ENCODE measurements at places on chromosomes 16 and 17.

DNA sequence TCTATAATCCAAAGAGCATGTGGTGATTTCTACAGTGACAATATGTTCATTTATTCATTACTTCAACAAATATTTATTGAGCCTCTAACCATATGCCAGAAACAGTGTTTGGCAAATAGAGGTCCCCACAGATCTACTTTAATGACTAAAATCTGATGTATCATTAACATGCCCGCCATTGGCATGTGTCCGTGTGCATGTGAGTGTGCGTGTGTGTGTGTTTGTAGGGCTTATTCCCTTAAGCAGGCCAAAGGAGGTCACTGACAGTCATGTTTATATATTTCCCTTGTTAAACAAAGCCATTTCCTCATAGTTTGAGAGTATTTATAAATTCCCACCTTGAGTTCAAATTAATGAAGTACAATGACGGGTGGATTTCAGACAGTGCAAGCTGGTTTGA is 174.4 kb upstream of the IRX6 start:
- DNase-seq = no peak

- DNase-seq = no peak
Measured at GRCh38 chr16:52254746-52255145, 292.2 kb downstream of the TOX3 start.

- no peak for DNase-seq
Measured at GRCh38 chr16:64092271-64092670, 1029.6 kb downstream of the CDH11 start.

DNA sequence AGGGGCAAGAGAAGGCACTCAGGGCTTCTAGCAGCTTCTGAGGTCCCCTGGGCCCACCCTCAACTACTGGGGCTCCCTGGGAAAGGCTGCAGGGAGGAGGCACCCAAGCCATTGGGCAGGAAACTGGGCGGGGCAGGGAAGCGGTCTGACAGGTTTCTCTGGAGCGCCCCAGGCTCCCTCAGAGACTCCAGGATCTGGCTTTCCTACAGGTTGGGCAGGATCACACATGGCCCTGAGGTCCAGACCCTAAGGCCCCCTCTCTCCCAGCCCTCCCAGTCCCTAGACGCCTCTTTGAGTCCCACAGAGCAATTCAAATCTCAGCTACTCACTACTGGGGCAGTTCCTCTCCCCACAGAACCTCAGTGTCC is 14.3 kb downstream of the JUP start:
- no peak for DNase-seq

- DNase-seq = no peak
Measured at GRCh38 chr17:31296142-31296541, 897 bp downstream of the OMG start.

GRCh38 chr16:87828907-87829621 is 40.2 kb downstream of the SLC7A5 start:
- no peak for DNase-seq

DNA sequence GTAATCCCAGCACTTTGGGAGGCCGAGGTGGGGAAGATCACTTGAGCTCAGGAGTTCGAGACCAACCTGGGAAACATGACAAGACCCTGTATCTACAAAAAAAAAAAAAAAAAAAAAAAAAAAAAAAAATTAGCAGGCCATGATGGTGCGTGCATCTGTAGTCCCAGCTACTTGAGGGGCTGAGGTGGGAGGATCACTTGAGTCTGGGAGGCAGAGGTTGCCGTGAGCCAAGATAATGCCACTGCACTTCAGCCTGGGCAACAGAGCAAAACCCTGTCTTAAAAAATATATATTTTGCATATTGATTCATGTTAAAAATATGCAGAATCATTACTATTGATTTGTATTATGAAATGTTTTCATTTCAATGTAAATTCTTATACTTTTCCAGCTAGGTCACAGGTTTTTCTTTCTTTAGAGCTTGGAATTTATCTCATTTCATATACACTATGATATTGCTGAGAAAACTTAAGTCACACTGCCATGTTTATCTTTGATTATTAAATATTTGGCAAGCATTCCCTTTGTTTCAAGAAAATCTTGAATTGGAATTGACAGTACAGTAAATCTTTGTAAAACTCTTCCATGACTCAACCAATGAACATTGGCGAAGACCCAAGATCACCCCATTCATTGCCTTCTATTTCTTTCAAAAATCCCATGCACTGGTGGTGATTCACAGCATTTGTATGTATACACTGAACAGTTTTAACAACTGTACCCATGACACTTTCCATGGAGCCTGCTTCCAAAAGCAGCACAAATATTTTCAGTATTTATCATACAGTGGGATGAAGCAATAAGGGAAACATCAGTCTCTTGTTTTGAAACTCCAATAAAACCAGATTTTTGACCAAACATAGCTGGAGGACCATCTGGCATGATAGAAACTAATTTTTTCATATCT is 83.5 kb upstream of the TNRC6A start:
- DNase-seq = no peak

DNA sequence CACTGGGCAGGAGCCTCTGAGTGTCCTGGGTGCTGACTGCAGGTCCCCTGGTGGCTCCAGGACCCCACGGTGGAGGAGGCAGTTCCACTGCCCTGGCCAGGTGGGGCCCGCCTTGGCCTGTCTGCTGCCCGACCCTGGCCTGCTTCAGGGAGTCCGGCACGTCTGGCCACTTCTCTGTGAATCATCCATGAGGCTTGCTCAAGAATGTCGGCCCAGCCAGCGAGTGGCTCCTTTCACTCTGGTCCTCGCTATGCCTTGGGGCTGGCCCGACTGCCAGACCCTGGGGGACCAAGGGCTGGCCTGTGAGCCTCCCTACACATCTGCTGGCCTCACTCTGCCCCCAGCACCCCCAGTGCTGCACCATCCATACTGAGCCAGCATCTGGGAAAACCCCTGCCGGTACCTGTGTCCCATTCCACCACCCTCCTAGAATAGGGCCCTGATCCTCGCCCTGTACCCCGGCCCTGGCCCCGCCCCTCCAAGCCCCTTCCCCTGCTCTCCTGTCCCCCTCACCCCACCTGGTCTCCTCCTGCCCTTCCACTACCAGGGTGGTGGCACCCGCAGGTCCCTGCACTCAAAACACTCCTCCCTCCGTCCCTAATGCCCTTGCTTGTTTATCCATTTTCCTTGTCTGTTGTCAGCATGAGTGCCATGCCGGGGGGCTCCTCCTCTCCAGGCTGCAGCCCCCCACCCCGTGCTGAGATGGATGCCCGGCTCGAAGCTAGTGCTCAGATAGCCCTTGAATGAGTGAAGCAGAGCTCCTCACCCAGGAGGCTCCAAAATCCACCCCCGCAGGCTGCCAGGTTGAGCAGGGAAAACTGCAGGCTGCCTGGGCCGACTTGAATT is 35.5 kb downstream of the ADCY7 start:
- no peak for DNase-seq

GRCh38 chr16:87243478-87243877 is 73.7 kb downstream of the C16orf95 start:
- no peak for DNase-seq

GRCh38 chr16:12801511-12802042 is 2.1 kb downstream of the CPPED1 start:
- peak; percentile 7 for DNase-seq
